H54 (cell line): ENCODE measurements at places on chromosomes 2 and 18.

GRCh38 chr18:36211612-36212065 is 24.3 kb downstream of the MOCOS start:
- DNase-seq: peak; percentile 29

DNA sequence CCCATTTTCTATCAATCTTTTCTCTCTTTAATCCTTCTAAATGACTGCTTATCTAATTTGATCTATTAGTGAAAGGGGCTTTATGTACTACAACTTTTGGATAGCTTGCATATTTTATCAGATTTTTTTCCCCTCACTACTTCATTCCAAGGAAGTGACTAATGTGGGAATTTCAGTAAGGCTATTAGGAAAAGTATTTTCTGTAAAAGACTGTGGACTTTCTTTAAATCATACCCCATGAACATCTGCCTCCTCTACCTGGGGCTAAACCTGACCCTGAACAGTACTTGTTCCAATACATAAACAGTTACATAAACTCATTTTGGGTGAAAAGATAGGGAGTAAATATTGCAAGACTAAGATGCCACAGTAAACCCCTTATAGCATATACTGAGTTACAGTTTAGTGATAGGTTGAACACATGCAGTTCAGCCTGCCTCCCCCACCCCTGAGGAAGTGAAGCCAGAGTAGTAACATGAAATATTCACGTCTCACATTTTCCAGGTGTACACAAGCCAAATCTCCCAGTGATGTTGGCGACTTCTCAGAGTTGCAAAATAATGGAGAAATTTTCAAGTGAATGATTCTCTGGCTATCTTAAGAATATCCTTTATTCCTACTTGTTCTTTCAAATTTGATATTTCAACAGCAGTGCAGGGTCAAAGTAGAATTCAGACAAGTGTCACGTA is 590.9 kb upstream of the ZEB2 start:
- no peak for DNase-seq

DNA sequence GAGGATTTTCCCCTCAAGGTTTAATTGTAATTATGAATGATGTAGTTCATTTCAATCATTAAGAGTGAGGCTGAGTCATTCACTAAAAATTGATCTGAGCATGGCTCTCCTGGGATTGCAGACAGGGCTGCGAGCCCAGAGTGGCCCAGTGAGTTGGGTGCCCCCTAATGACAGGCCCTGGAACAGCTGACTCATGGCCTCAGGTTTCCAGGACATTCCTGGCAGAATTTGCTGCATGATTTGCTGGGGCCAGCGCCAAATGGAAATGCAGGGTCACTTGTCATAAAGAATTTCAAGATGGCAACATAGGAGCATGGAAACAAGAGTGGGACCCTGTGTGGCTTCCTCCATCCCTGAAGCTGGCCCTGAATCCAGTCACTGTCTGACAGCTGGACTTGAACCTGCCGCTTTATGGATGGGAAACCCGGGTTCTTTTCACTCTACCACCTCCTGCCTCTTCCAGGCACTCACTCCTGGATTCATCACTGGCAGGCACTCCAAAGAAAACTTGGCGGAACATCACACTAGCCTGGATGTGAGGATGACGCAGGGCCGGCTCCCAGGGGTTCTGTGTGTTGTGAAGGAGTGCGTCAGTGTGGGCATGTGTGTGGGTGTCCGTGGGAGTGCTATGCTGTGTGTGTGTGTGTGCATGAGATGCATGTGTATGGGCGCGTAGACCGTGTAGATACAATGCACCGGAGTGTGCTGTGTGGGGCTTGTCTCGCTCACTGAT is 15.2 kb downstream of the OTOF start:
- peak; percentile 76 for DNase-seq

DNA sequence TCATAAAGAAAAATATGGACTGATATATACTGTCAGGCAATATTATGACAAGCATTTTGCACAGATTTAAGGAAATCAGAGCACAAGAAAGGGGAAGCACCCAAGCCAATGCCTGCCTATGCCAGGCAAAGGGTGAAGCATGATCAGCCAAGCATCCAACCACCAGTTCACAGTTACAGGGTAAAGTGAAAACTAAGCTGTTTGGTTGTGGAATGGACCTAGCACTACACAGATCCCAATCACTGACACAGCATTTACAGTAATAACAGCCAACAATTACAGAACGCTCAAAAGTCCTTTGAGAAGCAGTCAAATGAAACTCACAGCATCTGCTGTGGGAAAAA is 90.3 kb downstream of the SP3 start:
- no peak for DNase-seq

- DNase-seq: no peak
These were observed 438.2 kb upstream of the MAP2 start for GRCh38 chr2:208985644-208986043.

- no peak for DNase-seq
These were observed 646.9 kb upstream of the CDH7 start for GRCh38 chr18:65103864-65104263.

GRCh38 chr18:58870621-58871020 is 5.9 kb downstream of the ZNF532 start:
- DNase-seq: no peak

DNA sequence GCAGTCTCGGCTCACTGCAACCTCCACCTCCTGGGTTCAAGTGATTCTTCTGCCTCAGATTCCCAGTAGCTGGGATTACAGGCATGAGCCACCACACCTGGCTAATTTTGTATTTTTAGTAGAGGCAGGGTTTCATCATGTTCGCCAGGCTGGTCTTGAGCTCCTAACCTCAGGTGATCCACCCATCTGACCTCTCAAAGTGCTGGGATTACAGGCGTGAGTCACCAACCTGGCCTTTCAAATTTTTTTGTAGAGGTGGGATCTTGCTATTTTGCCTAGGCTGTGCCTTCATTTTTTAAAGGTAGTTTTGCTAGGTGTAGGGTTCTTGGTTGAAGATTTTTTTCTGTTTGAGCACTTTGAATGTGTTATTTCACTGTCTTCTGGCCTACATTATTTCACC is 6.2 kb downstream of the HAUS1 start:
- no peak for DNase-seq

- DNase-seq: no peak
These were observed 279.0 kb downstream of the SRBD1 start for GRCh38 chr2:45332094-45332493.

- DNase-seq: peak; percentile 56
These were observed 43.0 kb upstream of the CHMP1B start for GRCh38 chr18:11808001-11808855.

DNA sequence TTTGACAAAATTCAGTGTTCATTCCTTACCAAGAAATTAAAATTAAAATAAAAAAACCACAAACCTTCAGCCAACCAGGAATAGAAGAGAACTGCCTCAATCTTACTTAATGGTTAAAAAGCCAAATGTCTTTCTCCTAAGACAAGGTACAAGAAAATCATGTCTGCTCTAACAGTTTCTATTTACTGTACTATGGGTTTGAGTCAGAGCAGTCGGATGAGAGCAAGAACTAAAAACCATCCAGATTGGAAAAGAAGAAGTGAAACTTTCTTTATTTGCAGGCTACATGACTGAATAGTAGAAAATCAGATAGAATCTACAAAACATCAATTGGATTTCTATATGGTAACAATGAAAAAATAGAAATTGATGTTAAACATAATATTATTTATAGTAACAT is 555.5 kb upstream of the TNP1 start:
- DNase-seq: no peak

- no peak for DNase-seq
These were observed 132.0 kb downstream of the SH3BP4 start for GRCh38 chr2:235083822-235084221.

DNA sequence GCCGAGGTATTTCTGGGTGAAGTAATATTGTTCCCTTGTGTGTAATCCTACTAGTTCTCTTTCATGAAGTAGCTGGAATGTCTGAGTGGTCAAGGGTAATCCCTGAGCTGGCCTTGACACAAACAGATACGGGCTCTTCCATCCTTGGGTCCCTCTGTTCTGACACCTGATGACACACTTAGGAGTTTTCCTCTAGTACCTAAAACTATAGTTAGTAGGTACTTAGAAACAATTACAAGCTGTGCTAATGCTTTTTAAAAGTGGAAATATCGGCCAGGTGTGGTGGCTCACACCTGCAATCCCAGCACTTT is 59.2 kb upstream of the IL1R1 start:
- DNase-seq: no peak

DNA sequence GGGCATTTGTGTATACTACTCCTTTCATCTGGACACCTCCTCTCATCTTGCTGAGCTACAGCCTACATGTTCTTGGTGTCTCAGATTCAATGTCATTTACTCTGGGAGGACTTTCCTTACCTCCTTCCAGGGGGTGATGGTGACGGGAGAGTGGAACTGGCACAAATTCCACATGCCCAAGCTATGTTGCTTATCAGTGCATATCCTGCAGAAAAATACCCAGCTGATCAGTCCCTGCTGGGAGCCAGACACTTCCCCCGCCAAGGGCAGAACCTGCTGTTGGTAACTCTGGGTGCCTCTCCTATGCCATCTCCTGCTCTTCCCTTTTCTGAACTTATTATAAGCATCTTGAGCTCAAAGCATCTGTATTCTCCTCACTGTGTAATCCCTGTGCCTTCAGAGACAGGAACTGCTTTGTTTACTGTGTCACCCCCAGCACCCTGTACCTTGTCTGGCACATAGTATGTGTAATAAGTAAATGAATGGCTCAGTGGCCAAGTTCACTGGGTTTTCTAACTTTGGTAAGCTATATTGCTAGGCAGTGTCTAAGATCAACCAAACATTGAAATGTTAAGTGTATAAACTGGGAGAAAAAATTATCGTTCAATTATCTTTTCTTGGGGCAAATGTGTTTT is 87.7 kb upstream of the LPIN2 start:
- DNase-seq: no peak

GRCh38 chr2:85777441-85777861 is 23.7 kb downstream of the ATOH8 start:
- DNase-seq: no peak

DNA sequence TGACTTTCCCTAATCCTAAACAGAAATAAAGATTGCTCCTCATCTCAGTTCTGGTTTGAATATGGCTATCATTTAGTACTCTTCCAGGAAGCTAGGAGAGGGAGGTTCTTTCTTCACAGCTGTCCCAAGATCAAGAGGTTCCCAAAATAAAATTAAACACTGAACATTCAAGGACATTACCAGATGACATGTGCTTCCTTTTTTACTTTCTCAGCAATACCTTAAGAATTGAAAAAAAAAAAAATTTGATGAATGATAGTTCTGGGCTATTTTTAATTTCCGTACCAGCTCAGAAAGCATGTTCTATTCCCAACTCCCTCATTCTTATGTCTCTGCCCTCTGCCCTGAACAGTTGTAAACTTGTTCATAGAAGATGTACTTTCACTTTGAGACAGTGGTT is 61.7 kb upstream of the MYL1 start:
- no peak for DNase-seq

- no peak for DNase-seq
These were observed 126.8 kb downstream of the CDH20 start for GRCh38 chr18:61459896-61460648.

GRCh38 chr2:240983996-240984498 is 14.4 kb upstream of the SNED1 start:
- no peak for DNase-seq

DNA sequence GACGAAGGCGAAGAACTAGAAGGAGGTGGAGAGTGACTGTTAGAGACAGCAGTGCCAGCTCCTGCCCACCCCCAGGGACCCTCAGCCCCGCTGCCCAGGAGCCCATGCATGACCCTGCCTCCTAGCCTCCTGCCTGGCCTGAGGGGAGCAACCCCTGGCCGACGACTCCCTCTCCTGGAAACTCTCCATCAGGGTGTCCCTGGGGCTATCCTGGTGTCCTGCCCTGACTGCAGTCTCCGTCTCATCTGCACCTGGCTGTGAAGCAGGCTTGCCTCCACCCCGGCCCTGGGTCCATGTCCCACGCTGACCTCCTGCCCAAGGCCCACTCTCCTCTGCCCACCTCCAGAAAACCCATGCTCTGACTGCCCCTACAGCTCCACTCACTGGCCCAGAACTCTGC is 120.2 kb downstream of the RPIA start:
- no peak for DNase-seq

- DNase-seq: no peak
These were observed 22.1 kb downstream of the PTRHD1 start for GRCh38 chr2:24771061-24771460.

DNA sequence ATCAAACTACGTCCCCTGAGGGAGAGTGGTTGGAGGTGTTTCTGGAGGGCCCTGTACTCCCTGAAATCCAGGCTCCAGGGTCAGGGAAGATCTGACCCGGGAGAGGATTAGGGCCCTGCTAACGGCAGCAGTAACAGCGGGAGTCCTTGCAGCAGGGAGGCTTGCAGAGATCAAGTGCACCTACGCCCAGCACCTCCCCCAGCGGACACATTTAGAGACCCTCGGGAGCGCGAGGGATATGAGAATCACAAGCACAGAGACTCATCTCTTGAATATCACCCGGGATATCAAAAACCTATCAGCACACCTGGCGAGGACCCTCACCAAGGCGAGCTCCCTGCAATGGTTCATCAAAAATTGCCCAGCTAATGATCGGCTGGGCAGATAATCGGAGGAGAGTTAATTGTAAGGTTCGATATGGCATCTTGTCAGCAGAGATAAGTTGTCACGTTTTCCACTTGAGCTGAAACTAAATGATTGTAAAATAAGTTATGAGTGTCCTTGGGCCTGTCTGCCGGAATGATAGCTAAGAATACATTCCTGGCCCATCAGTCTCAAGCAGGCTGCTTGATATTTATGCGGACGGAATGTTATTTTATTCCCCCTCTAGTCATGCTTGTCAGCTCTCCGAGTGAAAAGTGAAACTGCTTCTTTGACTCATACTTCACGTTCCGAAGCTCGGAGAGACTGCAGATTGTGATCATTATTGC is 209.8 kb downstream of the GBX2 start:
- no peak for DNase-seq

DNA sequence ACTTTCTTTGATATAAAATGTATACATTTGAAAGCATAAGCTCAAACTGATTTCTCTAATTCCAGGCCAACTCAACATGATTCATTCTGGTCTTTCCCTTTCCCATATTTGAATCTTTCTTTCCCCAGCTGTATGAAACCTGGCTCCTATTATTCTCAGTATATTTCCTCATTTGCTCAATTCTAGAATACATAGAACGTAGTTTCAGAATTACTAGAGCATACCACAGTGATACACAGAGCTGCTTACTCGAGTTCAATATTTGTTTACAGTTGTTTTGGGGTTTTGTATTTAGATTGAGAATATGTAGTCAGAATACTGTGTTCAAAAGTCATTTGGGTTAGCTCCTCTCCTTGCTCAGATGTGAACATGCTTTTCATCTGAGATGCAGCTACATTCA is 43.0 kb downstream of the TNFRSF11A start:
- no peak for DNase-seq

- DNase-seq: peak; percentile 63
These were observed 631.5 kb downstream of the NYAP2 start for GRCh38 chr2:226030788-226031646.

- no peak for DNase-seq
These were observed 508.4 kb downstream of the PLCL1 start for GRCh38 chr2:198312596-198313483.

GRCh38 chr18:73384246-73384645 is 516.5 kb upstream of the NETO1 start:
- no peak for DNase-seq

DNA sequence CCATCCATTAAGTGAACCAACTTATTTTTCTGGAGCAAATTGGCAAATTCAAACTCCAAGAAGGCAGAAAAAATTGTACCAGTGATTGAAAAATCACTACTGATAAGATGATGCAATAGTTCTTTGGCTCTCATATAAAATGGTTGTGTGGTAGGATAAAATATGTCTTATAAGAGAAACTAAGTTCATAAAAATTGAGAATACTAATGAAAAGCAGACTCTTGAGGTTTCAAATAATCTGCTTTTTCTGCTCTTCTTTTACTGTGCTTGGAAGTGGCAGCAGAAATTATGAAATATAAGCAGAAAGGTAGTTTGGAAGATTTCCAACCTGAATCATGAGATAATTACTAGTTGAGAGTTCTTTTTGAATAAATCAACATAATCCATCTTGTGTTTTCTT is 61.9 kb downstream of the PPP1R1C start:
- DNase-seq: no peak
